GM10248 (cell line): ENCODE measurements at places on chromosomes 12 and 14.

DNA sequence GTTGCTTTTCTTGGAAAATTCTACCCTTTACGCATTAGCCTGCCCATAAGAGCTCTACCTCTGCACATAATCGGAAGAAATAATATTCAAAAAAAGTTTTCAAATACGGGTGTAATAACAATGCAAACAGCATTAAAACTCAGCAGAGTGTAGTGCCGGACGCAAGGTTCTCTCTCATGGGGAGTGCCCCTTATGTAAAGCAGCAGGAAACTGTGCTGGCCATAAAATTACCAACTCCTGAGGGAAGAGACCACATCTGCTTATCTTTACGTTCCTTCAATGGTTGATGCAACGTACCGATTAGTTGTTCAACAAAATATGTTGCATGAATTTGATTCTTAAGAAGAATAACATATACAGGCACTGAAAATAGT, 118.7 kb upstream of the TMCC3 start:
- peak; percentile 53 for DNase-seq

DNA sequence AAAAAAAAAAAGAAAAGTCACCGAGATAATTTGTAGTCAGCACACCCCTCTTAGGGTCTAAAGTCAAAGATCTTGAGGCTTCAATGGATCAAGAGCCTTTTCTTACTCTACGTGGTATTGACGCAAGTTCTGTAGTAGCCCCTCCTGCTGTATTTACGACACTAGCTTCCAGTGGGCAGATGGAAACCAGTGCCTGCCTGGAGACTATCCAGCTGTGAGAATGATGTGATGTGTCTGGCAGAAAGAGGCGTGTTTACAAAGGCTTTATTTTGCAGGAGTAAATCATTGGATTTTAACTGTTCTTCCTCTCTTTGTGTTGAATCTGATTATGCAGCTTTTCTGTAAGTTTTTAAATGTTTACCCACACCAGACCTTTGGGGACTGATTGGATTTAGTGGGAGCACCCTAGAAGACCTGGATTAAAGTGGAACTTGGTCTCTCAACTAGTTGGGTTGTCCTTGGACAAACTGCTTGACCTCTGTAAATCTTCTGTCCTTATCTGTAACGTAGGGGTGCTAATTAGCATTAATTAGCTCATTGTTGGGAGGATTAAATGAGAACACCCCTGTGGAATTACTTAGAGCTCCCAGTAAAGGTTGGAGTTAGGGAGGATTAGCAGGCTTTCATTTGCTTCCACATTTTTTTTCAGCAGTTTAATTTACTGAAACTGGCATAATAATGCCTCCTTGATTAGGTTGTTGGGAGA, 72.4 kb downstream of the RASSF3 start:
- DNase-seq, result no peak

GRCh38 chr12:27335364-27336281, 3.0 kb downstream of the BMAL2 start:
- no peak for DNase-seq

DNA sequence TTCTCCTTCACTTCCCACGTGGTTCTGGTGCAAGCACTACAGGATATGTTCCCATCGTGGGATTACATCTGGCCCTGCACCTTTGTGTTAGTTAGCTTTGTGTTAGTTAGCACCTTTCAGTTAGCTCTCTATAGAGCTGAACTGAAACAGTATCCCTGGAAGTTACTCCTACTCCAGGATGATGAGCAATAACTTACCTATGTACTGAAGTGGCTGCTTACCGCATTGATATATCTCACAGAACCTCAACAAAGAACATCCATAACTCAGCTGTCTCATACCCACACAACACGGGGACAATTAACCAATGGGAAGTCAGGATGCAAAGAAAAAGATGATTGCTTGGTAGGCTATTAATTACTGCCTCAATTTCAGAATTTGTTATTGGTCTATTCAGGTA, 146.6 kb downstream of the ASCL4 start:
- no peak for DNase-seq

DNA sequence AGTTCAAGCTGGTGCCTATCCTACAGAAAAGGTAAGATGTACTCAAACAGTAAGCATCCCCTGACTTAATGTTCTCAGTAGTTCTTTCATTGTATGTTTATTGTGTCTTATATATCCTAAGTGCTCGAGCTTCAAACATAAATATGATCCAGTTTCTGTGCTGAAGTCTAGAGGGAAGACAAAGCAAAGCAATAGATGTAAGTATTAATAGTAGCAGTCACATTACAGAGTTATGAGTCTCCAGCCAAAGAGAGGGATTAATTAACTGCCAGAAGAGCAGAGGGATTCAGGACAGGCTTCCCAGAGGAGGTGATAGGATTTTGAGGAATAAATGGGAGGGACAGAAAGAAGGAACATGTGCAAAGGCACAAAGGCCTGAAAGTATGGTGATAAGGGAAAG, 1.4 kb downstream of the NGDN start:
- DNase-seq, result no peak

- no peak for DNase-seq
These were observed 65.8 kb downstream of the VWF start for GRCh38 chr12:6058481-6059161.
